ENCODE measurements at places on chromosomes 16 and 17.

- DNase-seq = peak; percentile 55
Observed at GRCh38 chr16:19883296-19883965, 1.2 kb downstream of the GPRC5B start.

DNA sequence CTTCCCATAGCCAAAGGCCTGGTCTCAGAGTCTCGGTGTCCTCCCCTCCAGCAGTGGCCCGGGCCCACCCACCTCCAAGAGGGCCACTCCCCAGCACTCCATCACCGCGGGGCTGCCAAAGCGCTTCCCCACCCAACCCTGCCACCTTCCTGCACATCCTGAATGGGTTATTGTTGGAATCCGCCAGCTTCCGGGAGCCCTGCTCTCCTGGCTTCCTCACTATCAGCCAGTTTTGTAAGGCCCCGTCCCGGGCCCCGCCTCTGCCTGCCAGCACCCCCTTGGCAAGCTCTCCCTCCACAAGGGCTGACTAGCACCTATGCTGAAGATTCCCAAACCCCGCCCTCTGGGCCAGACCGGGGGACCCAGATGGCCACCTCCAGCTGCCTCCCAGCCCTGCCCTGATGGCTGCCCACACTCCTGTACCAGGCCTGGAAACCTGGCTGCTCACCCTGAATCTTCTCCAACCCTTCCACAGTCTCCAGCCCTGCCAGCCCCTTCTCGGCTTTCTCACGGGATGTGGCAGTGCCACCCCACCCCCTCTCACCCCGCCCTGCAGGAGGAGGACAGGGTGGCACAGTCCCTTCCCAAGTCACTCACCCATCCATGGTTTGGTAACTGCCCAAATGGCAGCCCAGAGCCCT lies 14.4 kb downstream of the MYBBP1A start:
- no peak for DNase-seq

GRCh38 chr16:81723098-81723723 lies 55.9 kb upstream of the PLCG2 start:
- peak; percentile 88 for DNase-seq

DNA sequence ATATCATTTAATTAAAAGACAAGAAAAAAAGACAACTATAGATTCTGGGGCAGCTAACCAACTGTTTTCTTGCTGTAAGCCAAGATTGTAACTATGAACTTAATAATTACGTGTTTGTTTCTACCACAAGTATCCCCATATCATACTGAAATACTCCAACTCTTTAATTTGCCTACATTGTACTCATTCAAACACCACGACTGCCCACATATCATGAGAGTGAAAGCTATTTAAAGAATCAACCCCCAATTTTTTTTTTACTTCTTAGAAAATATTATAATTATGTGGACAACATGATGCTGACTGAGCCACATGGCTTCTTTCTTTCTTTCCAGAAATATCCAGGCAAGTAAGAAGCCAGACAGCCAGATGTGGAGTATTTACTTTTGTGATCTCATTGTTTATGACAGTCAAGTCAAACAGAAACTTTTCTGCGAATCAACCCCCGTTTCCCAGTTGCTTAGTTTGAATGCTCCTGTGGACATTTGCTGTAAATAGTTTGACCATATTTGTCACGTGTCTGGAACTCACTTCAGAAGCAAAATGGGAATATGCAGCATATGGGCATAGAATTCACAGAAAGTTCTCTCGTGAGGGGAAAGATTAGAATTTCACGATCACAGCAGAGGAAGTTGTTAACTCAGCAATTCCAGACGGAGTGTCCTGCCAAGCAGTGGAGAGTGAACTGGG lies 126.8 kb upstream of the PSMD7 start:
- no peak for DNase-seq

DNA sequence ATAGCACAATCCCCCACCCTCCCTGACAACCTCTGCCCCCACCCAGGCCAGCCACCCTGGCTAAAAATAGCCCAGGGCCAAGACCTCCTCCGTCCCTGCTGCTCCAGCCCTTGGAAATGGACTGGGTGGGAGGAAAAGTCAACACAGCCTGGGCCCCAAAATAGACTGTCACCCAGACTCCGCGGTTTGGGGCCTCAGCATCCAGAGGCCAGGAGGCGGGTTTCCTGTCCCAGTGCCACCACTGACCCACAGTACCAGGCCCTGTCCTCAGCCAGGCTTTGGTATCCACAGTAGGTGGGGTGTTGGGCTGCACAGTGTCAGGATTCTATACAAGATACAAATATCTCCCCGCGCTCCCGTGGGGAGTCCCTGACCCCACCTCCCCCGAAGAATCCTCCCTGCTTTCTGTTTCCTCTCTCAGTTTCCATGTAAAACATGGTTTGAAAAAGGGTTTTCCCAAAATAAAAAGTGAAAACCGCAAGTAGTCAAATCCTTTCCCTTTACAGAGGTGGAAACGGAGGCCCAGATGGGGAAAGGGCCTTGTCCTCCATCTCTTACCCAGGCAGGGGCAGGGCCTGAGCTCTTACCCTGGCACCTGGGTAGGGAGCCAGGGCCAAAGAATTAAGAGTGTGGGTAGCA lies 20.1 kb downstream of the CPNE2 start:
- no peak for DNase-seq

- no peak for DNase-seq
Observed at GRCh38 chr17:55168958-55169687, 95.6 kb upstream of the HLF start.

DNA sequence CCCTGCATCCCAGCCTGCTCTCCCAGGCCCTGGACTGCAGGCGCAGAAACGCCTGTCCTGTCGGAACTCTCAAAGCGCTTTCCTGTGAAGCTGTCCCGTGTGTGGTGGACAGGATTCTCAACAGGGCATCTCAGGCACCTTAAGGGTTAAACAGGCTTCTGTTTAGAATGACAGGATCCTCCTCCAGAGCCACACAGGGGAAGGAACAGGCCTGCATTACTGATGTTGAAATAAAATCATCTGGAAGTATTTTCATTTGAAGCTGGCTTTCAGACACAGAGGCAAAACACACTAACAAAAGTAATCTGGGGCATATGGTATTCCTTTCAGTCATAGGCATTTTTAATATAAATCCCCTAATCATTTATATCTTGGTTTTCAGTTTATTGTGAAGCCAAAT lies 7.4 kb downstream of the HS3ST3A1 start:
- DNase-seq = no peak

DNA sequence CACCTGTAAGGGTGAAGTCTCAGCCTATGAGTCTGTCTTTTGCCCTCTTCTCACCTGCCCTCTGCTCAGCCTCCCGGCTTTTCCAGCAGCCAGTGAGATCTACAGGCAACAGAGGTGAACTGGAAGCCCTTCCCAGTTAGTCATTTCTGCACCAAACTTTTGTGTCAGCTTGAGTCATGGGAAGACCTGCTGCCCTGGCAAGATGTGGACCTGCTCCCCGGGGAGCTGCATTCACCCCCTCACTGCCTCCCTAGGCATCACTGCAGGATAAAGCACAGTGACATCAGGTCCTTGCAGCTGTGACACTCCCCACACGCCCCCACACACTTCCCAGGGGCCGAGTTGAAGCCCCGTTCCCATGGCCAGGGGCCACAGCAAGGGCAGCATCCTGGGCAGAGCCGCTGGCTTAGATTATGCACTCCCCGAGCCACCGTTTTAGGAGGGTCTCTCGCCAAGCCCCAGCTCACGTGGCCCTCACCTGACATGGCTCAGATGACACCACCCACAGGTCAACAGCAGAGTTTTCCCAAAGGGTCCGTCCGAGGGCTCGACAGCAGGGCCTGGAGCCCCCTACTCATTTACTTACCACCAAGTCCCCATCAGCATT lies 6.5 kb upstream of the ABR start:
- DNase-seq = peak; percentile 49

DNA sequence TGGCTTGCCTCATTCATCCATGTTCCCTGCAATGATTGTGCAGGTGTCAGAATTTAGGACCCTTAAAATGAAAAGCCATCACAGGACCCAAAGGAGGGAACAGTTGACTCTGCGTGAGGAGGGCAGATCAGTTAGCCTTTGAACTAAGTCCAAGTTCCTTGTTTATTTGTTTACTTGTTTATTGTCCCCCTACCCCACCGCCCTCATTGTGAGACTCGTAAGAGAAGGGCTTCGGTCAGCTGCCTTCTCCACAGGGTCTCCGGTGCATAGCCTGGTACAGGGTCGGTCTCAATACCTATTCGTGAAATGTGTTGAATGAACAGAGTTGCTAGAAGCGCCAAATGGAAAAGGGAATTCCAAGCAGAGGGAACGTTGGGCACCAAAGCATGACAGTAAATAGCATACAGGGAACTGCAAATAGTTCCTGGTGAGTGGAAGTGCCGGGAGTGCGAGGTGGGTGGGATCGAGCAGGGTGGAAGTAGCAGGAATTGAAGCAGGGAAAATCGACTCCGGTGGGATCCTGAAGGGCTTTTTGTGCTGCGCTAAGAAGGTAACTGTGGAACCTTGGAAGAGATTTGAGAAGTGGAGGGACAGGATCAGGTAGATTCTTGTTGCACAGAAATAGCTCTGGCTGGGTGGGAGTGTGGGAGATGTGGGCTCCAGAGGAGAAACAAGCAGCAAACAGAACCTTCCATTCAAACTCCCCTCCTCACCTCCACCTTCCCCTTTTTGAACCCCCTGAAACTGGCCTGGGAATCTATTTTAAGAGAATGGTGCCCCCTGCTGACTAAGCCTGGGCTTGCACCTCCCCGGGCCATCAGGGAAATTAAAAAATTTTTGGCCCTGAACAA lies 12.7 kb downstream of the SLC35B1 start:
- DNase-seq = peak; percentile 45

- peak; percentile 51 for DNase-seq
Observed at GRCh38 chr17:70053241-70054234, 21.5 kb upstream of the KCNJ16 start.

GRCh38 chr17:64401941-64402340 lies 11.3 kb upstream of the PECAM1 start:
- DNase-seq = no peak

DNA sequence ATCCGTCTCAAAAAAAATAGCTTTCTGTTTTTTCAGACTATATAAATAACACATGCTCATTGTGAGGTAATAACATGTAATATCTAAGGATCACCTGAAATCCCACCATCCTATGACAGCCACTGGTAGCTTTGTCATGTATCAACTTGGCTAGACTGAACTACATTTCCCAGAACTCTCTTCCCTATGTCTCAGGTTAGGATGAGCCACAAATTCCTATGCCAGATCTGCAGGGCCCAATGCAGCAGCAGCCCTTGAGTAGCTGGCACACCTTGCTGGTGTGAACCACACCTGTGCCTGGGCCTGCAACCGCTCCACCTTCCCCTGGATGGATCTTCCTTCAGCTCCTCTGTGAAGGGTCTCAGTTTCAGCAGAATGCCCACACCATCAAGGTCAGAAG lies 28.1 kb downstream of the OGFOD1 start:
- no peak for DNase-seq

DNA sequence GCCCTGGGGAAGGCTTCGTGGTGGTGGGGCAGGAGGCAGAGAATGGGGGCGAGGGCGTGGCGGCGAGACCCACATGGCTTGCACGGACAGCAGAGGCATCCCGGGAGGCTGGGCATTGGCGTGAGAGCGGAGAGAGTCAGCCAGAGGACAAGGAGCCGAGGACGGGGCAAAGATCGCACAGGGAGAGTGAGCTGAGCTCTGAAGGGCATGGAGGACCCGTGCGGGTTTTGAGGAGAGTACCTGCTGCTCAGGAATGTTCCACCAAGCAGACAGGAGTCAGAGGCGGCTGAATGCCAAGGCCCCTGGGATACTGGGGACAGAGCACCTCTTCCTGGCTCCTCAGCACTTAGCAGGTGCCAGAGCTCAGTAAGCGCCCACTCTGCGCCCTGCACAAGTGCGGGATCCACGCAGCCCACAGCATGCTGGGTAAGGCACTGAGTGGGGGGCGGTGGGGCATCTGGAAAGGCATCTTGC lies 47.8 kb downstream of the ARHGAP27 start:
- DNase-seq = no peak

DNA sequence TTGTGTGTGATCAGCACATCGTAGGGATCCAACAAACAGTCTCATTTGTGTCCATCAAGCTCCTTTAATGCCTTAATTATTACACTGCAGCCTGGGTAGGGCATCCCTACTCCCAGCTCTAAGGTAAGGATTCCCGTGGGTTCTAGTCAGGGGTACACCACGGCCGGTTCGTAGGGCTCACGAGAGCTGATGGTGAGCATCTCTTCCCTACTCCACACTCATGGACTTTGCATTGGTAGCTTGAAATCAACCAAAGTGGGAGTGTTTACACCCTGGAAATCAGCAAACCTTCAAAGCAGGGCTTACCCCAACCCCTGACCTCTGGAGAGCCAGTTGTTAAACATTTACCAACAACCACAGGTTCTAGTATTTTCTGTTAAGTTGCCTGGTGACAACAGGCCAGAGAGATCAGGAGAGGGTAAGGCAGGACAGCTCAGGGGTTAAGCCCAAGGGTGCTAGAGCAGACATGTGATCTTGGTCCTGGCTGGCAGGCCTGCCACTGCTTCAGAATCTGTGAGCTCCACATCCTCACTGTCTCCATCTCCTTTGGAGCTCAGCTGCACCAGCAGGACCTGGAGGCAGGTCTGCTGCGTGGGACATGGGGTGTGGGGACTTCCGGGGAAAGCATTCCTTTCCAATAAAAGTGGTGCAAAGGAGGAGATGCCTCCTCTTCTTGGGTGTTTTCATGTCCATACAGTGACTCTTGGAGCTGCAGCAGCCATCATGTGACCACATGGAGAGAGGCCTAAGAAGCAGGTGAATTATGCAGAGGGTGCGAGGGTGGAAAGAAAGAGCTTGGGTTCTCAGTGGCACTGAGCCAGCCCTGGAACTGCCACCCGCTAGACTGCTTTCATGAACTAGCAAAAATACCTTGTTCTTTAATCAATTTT lies 36.1 kb upstream of the ZCCHC14 start:
- DNase-seq = no peak

- peak; percentile 63 for DNase-seq
Observed at GRCh38 chr17:38871247-38872015, 1.6 kb downstream of the LASP1 start.

DNA sequence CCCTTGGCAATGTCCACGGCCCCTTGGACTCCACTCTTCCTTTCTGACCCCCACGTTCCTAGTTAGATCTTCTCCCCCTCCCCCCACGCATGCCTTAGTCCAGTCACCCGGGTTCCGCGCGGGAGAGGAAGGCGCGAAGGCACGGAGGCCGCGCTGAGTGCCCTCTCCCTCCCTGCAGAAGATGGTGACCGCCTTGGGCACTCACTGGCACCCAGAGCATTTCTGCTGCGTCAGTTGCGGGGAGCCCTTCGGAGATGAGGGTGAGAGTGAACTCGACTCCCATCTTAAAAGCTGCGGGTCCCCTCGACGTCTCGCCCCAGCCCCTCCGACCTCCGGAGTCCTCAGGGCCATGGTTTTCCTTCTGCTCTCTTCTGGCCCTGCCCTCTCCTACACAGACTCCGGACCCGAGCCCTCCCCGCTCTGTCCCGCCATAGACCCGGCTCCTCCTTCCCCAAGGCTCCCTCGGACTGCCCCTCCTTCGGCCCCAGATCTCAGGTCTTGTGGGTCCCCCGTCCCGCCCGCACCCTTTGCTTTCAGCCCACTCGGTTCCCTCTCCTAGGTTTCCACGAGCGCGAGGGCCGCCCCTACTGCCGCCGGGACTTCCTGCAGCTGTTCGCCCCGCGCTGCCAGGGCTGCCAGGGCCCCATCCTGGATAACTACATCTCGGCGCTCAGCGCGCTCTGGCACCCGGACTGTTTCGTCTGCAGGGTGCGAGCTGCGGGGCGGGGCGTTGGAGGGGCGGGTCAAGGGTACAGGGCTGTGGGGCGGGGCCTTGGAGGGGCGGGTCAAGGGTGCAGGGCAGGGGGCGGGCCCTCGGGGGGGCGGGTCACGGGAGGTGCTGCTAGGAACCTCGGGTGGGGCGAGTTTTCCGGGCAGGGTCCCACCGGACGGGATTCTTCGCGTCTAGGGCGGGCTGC lies 4.6 kb downstream of the TGFB1I1 start:
- DNase-seq = no peak

Measured in fibroblast of the aortic adventitia (primary cell).